ENCODE measurements at places on chromosomes 6 and 20.

DNA sequence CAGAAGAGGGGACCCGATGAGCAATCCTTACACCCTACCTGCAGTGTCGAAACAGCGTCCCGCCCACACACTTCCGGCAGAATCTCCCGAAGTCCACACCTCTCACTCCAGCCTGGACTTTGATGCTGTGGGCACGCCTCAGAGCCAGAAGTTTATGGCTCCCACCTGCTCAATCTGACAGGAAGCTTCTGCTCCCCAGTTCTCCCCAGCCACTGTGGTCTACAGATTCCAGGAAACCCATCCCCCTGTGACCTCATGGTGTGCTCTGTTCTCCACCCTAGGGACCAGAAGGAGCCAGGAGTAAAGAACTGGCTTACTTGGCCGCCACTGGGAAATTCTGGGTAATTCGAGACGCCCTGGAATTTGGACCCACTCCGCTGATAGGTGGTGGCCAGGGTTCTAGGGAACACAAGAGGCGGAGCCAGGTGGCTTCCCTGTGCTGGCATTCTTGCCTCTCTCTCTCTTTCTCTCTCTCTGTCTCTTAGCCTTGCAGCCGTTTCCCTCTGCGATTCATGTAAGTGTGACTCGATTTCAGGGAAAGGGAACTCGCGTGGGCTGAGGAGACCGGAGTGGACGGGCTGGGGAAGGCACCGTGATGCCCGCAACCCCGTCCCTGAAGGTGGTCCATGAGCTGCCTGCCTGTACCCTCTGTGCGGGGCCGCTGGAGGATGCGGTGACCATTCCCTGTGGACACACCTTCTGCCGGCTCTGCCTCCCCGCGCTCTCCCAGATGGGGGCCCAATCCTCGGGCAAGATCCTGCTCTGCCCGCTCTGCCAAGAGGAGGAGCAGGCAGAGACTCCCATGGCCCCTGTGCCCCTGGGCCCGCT is at the start of gene TRIM15:
TSS of gene TRIM15 (plus strand) at position 457 of the 828 bp plus-strand sequence. CDS start at position 596, 139 bp downstream.
- no peak for DNase-seq

- no peak for DNase-seq
These were observed 116.7 kb upstream of the MAN1A1 start for GRCh38 chr6:119466226-119466625.

GRCh38 chr6:29490055-29490454 is 2.3 kb upstream of the MAS1L start:
- no peak for DNase-seq

DNA sequence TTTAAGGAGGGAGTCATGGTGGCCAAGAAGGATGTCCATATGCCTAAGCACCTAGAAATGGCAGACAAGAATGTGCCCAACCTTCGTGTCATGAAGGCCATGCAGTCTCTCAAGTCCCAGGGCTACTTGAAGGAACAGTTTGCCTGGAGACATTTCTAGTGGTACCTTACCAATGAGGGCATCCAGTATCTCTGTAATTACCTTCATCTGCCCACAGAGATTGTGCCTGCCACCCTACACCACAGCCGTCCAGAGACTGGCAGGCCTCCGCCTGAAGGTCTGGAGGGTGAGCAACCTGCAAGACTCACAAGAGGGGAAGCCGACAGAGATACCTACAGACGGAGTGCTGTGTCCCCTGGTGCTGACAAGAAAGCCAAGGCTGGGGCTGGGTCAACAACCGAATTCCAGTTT is 115.0 kb downstream of the HFE start:
- DNase-seq = no peak

GRCh38 chr6:143127941-143128680 is 67.4 kb downstream of the AIG1 start:
- no peak for DNase-seq

DNA sequence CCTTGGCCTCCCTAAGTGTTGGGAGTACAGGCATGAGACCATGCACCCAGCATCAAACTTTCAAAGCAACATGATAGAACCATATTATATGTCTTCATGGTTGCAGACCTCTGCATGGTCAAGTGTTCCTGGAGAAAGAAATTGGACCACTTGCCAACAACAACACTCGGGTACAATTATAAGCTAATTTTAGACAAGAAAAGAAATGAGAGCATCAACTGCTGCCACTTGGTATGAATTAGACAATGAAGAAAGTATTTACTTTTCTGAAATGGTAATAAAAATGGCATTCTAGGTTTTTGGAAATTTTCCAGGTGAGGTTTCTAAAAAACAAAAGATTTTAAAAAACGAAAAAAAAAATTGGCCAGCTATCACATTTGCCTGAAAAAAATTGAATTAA is 7.7 kb upstream of the PM20D2 start:
- DNase-seq = no peak

GRCh38 chr6:75691012-75691411 is 58.0 kb upstream of the MYO6 start:
- DNase-seq = no peak

DNA sequence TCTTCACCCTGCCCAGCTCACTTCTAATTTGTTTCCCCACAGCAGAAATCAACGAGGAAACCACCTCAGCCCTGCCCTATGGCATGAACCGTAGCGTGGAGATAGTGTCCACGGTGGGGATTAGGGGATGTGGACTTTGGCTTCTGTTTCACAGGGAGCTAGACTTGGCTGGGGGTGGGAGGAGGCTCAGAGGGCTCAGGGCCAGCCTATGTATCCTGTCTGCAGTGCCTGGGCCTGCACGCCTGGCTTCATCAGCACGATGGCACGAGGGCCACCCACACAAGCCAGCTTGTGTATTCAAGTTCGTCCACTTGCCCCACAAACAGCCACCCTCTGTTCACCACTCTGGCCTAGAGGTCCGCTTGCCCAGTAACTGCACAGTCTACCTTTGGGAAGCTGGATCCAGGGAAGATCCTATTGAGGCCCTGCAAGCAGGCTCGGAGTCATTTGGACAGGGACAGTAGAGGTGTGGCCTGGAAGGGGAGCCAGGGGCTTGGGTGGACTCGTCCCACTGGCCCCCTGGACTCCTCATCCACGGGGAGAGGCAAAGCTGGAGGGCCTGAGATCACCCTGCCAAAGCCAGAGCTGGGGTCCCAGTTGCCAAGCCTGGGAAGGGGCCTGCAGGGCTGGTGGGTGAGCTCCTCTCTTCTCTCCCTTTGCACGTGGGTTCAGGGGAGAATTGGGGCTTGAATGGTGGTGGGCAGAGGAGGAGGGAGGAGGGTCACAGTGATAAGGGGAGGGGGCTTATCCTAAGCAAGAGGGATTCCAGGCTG is 38.0 kb upstream of the FAM83D start:
- DNase-seq = no peak

GRCh38 chr6:155383913-155384312 is 69.6 kb upstream of the TFB1M start:
- DNase-seq = no peak

GRCh38 chr20:44009679-44009992 is 95.0 kb downstream of the TOX2 start:
- no peak for DNase-seq

DNA sequence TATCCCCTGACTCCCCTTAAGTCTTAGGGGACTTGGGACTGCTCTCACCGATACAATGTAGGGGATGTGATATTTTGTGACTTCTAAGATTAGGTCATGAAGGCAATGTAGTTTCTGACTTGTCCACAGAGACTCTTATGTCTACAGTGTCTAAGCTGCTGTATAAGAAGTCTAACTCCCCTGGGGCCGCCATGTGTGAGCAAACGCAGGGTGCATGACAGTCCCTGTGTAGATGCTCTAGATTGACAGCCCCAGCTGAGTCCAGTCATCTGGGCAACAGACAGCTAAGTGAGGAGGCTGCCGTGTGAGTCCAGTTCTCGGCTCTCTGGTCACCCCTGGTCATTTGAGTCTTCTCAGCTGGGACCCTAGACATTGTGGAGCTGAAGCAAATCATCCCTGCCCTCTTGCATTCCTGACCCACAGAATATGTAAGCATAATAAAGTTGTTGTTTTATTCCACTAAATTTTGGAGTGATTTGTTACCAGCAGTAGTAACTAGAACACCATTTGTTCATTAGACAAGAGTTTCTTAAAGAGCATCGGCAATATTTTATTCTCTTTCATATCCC is 743.3 kb upstream of the CHD6 start:
- DNase-seq = no peak

- no peak for DNase-seq
These were observed 3.5 kb downstream of the MCM9 start for GRCh38 chr6:118931436-118931835.

GRCh38 chr6:133408543-133408942 is 167.4 kb downstream of the EYA4 start:
- DNase-seq = no peak

DNA sequence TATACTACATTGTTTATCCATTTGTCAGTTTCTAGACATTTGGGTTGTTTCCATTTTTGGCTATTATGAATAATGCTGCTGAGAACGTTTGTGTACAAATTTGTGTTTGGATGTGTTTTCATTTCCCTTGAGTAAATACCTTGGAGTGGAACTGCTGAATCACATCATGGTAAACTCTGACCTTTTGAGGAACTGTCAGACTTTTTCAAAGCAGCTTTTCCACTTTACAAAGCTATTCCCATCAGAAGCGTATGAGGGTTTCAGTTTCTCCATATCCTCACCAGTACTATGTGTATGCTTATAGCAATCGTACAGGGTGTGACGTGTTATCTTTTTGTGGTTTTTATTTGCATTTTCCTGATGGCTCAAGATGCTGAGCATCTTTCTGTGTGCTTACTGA is 103.7 kb downstream of the MYO6 start:
- DNase-seq = no peak

DNA sequence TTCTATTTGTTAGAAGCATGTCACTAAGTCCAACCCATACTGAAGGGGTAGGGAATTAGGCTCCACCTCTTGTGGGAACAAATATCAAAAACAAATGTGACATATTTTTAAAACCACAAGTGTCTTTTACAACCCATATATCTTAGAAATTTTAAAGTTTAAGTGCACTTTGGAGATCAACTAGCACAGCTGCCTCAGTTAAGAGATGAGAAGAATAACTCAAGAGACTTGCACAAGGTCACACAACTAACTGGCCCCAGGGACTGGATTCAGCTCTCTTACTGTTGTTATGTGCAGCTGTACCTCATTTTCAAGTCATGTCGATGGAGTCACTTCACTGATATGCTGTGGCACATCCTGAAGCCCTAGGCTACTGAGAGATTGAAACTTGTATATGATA is 102.9 kb upstream of the BMP2 start:
- no peak for DNase-seq

GRCh38 chr6:110090876-110091275 is 88.6 kb downstream of the WASF1 start:
- DNase-seq = no peak
